ENCODE measurements at places on chromosomes 3 and 15.
A peak's percentile ranks its signal among the peaks of the same experiment; 100 is the strongest.

DNA sequence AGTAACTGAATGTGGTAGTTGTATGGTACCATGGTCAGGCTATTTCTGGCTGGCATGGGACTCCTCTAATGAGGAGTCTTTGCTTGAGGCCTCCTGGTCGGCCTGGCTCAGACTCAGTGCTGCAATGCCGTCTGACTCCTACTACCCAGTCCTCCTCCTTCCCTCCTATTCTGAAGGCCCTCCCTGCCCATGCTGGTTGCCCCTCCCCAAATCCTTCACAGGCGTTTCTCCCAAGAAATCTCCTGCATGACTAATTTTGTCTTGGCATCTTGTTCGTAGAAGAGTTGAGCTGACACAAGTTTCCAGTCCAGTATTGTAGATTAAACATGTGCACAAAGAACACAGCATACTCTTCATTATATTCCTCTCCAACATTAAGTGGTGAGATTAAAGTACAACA, 115.5 kb downstream of the NFKBIZ start:
- DNase-seq, result no peak

- peak; percentile 68 for DNase-seq
Observed at GRCh38 chr15:92082006-92082843, 228.7 kb downstream of the SLCO3A1 start.

- no peak for DNase-seq
Observed at GRCh38 chr15:87219650-87220615, 1036.6 kb downstream of the NTRK3 start.

DNA sequence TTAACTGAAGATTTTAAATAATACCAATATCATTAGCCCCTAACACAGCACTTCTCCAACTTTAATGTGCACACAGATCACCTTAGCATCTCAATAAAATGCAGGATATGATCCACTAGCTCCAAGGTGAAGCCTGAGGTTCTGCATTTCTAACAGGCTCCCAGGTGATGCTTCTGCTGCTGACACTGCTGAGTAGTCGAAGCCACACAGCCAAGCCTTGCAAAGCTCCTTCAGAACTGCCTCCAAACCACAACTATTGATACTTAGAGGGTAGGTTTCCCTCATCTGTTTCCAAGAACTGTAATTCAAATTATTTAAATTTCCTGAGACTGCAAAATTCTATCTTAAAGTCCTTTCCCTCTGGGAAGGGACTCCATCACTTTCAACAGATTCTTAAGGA, 3.9 kb downstream of the RIOX2 start:
- DNase-seq, result no peak

DNA sequence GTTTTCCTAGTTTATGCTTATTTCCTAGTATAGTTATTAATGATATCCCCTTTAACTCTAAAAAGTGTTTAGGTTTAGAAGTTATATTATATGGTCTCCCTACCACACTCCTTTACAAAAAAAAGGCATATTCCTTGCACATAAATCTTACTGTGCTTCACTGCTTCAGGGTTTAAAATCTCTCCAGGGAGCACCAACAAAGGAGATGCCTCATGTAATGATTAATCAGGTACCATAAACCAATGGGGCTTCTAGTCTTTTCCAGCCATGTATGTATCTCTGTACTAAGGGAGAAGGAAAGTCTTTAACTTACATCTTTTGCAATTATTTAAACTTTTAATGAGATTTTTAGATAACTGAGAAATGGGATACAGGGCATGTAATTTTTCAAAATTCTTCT, 91.5 kb upstream of the RBMS3 start:
- no peak for DNase-seq

DNA sequence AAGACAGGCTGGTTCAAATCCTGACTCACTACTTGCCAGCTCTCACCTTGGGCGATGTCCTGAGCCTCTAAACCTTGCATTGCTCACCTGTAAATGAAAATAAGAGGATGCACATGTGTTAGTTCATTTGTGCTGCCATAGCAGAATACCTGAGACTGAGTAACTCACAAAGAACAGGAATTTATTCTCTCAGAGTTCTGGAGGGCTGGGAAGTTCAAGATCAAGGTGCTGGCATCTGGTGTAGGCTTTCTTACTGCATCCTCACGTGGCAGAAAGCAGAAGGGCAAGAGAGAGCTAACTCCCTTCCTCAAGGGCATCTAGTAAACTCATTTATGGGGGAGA, 222.7 kb downstream of the MTHFS start:
- no peak for DNase-seq

GRCh38 chr3:183924956-183925355, 40.3 kb upstream of the PARL start:
- DNase-seq, result no peak

DNA sequence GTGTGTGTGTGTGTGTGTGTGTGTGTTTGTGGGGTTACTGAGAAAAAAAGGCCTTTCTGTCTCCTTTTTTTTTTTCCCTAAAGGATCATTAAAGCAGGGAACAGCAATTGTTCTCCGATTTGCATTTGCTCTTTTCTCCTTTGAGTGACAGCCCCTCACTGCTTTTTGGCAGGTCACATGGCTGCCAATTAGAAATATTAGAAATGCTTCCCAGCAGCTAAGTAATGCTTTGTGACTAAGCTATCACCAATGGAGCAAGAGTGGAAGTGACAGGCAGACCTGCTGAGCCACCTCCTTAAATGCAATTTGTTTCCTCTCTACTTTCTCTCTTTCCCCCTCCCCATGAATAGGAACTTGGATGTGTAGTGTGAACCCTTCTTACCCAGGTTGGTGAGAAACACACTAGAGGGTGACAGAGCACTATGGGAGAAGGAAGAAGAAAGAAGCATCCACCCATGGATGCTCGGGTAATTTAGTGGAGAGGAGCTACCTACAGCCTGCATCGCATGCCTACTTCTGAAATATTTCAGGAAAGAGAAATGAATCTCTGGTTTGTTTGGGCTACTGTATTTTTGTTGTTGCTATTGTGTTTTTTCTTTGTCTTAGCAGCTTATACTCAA, 165.2 kb upstream of the PDZRN3 start:
- no peak for DNase-seq

GRCh38 chr15:39845582-39845981, 62.9 kb upstream of the FSIP1 start:
- DNase-seq, result no peak

DNA sequence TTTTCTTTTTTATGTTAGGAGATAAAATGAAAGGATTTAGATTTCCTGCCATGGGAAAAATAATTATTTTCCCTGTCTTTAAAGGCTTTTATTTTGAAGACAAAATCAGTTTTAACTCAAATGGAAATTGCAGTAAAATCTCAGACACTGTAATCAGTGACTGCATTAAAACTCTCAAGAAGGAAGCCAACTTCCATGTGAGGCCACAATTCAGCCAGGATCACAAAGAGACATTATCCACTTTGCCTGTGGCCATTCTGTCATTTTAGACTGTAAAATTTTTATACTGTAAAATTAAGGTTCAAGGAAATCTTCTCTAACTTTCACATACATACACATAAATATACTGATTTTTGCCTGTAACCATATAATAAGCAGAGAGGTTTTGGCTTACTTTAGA, 304.0 kb downstream of the TIGIT start:
- no peak for DNase-seq

GRCh38 chr3:66439666-66440344, 61.0 kb downstream of the LRIG1 start:
- DNase-seq, result no peak
